ENCODE measurements at places on chromosomes 12 and 14.

GRCh38 chr12:9064815-9065606 lies 50.7 kb downstream of the A2M start:
- DNase-seq, result peak; percentile 15

- no peak for DNase-seq
Measured at GRCh38 chr12:11568762-11569478, 80.6 kb upstream of the ETV6 start.

GRCh38 chr12:39958377-39958776 lies 147.5 kb downstream of the SLC2A13 start:
- DNase-seq, result no peak

DNA sequence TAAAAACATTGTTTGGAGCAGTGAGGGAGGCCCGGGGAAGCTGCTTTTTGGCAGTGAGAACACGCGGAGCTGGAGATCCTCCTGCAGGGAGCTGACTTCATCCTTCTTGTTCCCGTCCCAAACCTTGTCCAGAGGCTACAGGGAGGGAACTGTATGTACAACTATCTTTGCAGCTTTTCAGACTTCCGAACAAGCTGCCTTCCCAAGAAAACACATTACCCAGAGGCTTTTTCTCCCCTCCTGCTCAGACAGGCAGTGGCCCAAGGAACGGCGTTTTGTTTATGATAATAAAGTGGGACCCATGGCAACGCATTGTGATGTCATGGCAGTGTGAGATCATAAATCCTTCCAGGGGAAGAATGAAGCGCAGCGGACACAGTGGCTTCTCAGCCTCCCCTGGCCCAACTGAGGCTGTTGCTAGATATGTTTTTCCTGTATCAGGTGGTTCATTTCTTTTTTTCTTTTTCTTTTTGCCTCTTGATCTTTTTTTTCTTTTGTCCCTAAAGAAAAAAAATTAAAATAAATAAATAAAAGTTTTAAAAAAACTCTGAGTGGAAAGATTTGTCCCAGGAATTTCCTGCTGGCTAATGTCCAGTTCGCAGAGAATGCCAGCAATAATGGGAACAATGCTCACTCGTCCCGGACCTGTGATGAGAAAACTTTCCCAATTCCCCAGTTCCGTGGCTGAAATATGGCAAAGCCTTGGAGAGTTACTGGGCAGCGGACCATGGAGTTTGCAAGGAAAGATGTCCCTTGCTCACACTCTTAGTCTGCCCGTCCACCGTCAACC lies 103.4 kb upstream of the MAP1LC3B2 start:
- no peak for DNase-seq

DNA sequence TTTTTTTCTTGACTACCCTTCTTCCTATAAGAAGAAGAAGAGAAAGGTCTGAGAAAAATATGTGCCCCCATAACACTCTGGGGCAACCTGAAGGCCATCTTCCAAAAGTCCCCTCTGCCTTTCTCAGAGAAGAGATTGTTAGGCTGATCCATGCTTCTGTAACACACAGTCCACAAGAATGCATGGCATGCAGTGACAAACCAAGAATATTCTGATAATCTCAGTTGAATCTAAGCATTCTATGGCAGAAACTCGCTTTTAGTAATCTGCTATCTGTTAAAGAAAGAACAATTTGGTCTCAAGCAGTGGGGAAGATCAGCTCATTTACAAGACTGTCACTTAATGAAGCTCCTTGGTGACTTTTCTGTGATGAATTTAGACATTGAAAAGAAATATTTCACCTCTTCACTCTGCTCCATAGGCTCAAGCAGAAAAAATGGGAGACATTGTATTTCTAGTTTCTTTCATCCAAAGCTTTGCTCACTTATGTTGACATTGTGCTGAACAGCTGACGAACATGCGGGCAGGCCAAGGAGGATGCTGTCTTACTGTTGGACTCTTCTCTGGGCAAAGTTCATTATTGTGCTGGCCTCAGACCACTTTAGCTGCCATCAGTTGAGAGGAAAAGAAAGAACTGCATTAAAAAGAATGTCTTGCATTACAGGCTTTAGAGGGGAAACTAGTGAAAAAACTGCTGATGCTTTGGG lies 957.1 kb downstream of the DIO2 start:
- no peak for DNase-seq

DNA sequence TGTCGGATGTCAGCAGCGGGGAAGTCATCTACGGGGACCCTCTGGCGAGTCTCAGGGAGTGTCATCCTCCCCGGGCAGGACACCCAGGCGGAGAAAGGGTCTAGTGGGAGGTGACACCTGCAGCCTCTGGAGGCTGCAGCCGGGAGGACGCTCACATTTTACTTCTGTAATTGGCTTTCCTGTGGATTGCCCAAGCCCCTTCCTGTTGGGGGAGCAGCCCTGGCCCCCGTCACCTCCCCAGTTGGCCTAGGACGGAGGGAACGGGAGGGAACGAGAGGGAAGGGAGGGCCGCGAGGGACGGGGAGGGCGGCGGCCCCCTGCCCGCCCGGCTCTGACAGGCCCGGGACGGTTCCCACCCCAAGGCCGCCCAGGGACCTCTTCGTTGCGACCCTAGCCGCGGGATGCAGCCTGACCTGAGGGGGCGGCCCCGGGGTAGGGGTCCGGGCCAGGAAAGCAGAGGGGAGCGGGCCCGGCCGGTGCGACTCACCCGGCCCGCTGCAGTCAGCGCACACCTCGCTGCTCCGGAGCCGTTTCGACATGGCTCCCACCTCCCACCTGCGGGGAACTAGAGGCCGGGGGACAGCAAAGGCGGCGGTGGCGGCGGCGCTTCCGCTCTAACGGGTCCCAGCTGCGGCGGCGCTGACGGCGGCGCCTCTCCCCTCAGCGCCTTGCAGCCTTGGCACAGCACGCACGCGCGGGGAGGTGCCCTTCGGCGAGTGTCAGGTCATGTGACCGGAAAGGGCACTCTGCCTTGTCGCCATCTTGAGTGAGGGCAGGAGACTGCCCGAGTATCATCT lies at the start of gene GIT2:
TSS of gene GIT2 (minus strand) at position 683 of the 797 bp plus-strand sequence. CDS start at position 539, 144 bp downstream.
- peak; percentile 96 for DNase-seq

DNA sequence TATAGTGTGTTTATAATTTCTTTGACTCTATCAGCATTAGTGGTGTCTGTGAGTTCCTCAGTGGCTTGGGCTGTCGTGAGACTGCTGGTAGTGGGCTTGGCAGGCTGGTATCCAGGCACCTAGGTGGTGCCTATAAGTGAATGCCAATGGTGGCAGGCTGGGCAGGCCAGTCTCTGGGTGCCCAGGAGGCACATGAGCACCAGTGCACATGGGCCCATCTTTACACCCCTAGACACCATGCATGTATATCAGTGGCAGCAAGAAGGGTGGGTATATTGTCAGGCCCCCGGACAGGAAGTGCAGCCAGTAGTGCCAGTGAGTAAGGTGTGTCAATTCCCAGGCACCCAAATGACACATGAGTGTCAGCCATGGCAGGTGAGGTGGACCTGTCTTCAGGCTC lies 138.2 kb downstream of the PRKD1 start:
- DNase-seq, result no peak

DNA sequence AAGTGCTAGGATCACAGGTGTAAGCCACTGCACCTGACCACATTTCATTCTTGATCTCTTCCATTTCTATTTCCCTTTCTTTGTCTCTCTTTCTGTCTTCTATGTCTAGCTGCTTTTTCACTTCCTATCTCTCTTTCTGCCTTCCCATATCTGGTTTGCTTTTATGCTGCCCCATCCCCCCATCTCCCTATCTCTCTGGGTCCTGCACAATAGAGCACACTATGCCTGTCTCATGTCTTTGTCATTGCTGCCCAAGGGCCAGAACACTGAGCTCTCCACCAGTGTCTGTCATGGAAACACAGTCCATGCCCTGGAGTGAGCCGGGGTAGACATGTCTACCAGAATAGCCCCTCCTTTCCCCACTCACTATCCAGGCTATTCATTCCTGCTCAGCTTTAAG lies 12.3 kb upstream of the RARG start:
- DNase-seq, result no peak

DNA sequence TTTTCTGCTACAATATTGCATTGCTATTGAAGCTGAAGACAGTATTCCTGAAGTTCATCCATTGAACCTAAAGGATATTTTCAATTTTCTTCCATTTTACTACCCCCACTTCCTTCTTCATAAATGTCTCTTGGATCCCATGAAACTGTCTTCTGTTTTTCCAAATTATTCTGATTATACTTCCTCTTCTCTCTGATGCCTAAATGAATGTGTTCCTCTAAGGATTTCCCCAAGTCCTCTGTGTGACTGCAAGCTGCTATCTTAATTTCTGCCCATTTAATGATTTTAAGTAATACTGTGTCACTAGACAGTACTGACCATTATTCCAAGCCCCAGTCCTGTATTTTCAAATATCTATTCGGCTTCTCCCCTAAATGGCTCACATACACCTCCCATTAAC lies 102.9 kb downstream of the TAOK3 start:
- no peak for DNase-seq

- DNase-seq, result no peak
Measured at GRCh38 chr12:88538250-88538649, 42.0 kb downstream of the KITLG start.

DNA sequence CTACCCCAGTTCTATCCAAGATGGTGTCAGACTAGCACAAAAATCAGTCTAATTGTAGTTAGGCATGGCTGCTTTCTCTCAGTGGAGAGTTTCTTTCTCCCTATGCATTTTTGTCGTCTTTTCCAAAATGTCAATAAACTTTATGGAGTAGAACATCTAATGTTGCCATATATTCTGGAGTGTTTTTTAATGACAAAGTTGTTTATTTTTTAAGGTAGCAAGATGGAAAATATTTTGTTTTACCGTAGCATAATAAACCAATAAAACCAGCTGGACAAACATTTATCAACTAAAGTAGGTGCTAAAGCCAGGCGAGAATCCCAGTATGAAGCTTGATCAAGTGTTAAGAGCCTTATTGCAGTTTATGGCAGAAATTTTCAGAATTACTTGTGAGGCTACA lies 146.3 kb downstream of the TMTC2 start:
- no peak for DNase-seq

- no peak for DNase-seq
Measured at GRCh38 chr14:55928276-55928675, 189.9 kb upstream of the PELI2 start.

GRCh38 chr14:24784981-24785380 lies 151.0 kb upstream of the GZMB start:
- DNase-seq, result no peak

- no peak for DNase-seq
Measured at GRCh38 chr14:90566481-90566880, 169.7 kb downstream of the CALM1 start.

- no peak for DNase-seq
Measured at GRCh38 chr12:92270521-92270920, 124.9 kb upstream of the BTG1 start.

- DNase-seq, result peak; percentile 17
Measured at GRCh38 chr12:109310247-109311125, 1.4 kb upstream of the FOXN4 start.

Data from hematopoietic multipotent progenitor cell (in vitro differentiated cells).